Osteoblast (primary cell): ENCODE measurements at places on chromosomes 2 and 18. TPM values are rescaled to one million over a fixed set of nuclear protein-coding genes. Genes with fewer than 3 reads are reported as not detected.

ADAM23 gene
- total RNA-seq, result under 0.01 and 0.29 TPM in 2 replicates

CPO gene
- not detected in 2 replicates for total RNA-seq

COL5A2 gene
- total RNA-seq, result 632 and 879 TPM in 2 replicates

FOXD4L1 gene
- total RNA-seq, result under 0.01 and 0.29 TPM in 2 replicates

SKOR2 gene
- total RNA-seq, result not detected in 2 replicates

LYPD6 gene
- total RNA-seq, result under 0.01 and 0.59 TPM in 2 replicates

RPE gene
- total RNA-seq, result 60.1 and 68.0 TPM in 2 replicates

DNA sequence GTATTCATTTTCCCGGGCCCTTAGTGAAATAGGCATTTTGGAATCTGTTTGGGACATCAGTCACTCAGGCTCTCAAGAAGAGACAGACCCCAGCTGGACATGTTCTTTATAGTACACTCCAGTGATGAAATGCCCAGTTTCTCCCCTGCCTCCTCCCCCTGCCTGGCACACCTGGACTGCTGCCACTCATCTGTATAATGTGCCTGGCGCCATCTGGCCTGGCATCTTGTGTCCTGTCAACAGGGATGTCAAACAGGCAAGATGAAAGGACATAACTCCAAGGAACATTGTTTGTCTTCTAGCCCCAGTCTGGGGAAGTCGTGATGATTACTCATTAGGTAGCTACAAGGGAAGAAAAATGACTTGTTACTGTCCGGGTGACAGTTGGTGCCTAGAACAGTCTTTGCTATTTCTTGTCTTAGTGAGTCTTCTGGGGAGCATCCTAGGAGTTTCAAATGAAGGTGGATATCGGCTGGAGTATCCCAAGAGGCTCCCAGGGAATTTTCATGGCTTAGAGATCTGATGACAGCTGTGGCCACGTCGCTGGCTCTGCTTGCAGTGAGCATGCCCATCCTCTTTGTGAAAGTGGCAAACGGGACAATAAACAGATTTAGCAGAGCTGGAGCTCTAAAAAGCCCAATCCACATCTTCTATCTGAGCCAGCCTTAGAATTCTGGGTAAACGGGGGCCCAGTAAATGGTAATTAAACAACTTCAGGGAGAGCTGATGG is 153.6 kb downstream of the ALK start:
- no peak for DNase-seq

DNA sequence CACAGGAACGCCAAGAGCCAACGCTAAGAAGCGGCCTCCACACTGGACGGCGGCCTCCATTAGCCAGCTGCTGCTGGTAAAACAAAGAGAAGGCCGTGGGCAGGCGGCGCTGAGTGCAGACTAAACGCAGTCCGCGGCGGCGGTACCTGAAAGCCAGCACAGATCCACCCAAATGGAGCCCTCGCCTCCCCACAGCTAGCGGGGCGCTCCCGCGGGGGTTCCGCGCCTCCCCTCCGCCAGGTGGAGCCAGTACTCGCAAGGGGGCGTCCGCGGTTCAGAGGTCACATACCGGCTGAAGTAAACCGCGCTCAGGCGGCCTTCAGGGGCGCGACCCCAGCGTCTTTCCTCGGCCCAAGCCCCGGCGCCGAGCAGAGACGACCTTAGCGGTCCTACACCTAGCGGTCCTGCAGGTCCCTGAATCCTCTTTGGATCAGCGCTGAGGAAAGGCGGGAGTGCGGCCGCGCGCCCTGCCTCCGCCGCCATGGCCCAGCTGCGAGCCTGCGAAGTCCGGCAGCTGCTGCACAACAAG is 293.1 kb upstream of the ERBB4 start:
- DNase-seq, result peak; percentile 46

GRCh38 chr2:99880964-99881294 is 261.5 kb downstream of the AFF3 start:
- DNase-seq, result no peak

- DNase-seq, result no peak
These were observed 122.2 kb upstream of the TACR1 start for GRCh38 chr2:75321599-75321922.

DNA sequence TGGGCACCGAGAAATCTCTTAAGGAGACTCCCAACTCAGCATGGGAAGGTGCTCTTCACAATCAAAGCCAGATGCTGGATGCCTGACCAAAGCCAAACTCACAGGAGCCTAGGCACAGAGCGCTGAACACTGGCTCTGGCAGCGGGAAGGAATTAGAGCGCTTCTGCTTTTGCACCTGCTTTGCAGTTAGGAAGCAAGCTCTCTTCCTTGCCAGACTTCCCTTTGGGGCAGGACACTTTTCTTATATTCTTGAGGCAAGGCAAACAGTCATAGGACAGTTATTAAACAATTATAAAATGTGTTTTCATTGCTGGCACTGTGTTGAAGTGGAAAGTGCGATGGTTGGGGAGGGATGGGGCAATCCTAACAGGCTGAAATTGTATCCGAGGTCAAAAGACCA is 79.6 kb upstream of the DNMT3A start:
- no peak for DNase-seq

GRCh38 chr2:128260239-128261138 is 58.2 kb downstream of the HS6ST1 start:
- peak; percentile 95 for DNase-seq

DNA sequence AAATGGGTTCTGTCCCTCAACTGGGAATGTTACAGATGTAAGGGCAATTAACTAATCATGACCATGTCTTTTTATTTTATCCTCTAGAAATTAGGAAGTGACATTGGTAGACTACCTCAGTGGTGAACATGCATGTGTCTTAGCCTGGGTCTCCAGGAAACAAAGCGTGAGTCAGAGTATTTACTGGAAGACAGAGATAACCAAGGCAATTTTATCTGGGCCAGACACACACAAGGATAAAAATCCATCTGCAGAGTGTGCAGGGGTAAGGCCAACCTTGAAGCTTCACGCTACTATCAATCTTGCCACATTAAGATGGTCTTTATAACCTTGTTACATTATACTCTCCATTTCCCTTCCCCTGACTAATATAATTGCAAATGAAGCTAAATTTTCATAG is 487.5 kb downstream of the SUCLG1 start:
- no peak for DNase-seq

DNA sequence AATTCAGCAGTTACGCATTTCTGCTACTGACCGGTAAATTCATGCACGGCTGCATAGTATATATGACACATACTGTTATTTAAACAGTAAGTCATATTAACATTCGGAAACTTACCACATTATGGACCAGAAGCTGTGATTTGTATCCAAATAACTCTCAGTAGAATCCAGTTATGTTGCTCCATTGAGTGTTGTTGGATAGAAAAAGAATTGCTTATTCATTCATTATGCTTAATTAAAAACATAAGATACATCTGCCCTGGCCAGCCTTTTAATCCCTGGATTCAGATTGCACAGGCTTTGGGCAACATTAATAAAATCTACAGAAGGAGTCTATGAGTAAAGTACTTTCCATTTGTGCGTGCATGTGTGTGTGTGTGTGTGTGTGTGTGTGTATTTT is 111.3 kb downstream of the CPS1 start:
- DNase-seq, result no peak

GRCh38 chr2:153077311-153077710 is 358.9 kb downstream of the ARL6IP6 start:
- no peak for DNase-seq
